Muscle of leg (tissue), 16 donors: ENCODE measurements at places on chromosomes 16 and 17. TPM values are rescaled to one million over a fixed set of nuclear protein-coding genes. Genes with fewer than 3 reads are reported as not detected.
A peak's percentile ranks its signal among the peaks of the same experiment; 100 is the strongest.

DNA sequence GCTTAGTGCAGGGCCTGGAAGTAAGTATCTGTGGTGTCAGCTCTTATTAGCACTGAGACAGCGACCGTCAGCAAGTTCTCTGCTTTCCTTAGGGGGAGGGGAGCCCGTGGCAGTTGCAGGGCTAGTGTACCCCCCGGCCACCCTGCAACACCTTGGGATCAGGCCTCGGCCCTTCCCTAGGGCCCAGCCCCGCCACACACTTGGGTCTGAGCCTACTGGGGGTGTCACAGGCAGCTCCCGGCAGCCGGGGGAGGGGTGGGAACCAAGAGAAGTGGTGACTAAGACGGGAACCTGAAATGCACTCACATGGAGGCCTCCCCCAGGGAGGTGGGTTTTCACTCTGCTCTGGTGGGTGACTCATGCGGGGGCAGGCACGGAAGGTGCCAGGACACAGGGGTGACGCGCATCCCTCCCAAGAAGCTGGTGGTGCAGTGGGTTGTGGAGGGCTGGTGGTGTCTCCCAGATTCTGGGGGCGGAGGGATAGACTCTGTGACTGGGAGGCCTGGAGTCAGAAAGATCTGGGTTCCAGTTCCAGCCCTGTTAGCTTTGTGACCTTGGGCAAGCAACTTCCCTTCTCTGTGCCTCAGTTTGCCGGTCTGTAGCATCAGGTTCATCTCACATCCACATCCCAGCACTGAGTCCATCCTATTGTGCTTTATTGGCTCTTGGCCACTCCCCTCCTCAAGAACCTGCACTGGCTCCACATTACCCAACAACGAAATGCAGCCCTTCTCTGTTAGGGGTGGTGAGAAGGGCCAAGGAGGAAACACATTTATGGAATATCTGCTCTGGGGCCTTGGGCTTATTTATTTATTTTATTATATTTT is 44.5 kb downstream of the LAT start:
- H3K36me3 ChIP-seq, result no peaks in the 10 kb centered on the region
- DNase-seq, result peak; percentile 34
- no peak overlapping the region for H3K4me3 ChIP-seq

DNA sequence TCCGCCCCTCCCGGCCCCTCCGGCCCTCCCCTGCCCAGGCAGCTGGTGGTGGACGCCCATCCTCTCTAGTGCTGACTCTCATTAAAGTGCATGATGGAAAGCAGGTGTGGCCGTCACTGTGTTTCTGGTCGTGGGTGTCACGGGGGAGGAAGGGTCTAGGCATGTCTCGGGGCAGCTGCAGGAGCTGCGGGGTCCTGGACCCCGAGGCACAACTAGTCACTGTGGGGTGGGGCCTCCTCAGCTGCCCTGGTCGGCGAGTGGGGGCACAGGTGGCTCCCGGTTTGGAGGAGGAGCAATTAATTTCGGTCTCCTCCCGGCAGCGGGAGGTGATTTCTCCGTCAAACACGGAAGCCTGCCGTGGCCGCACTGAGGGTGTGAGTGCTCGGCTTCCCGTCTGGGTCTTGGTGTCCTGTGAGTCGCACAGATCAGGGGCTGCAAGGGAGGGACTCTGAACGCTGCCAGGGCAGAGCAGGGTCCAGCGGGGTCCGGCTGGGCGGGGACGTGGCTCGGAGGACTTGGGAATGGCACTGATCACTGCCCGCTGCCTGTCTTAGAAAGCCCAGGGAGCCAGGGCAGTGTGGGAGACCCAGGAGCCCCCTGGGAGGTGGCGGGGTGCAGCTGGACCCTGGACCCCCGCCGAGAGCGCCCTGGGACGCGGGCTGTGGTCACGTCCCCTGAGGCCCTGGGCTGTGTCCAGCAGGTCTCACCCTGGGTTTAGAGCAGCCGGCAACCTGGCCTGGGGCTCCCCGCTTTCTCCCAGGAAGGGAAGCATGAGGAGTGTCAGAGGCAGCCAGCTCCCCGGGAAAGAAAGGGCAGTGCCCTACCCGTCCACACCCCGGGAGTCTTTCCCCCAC is 3.3 kb downstream of the TPSD1 start:
- H3K36me3 ChIP-seq, result no peaks in the 10 kb centered on the region
- no peak overlapping the region for H3K27ac ChIP-seq
- H3K27me3 ChIP-seq, result peaks cover 57% of the 10 kb centered on the region
- H3K4me3 ChIP-seq, result no peak overlapping the region

GRCh38 chr16:84498223-84498610 is 6.2 kb downstream of the MEAK7 start:
- H3K4me3 ChIP-seq, result no peak overlapping the region
- H3K4me1 ChIP-seq, result no peaks in the 10 kb centered on the region
- no peak overlapping the region for H3K27ac ChIP-seq
- H3K36me3 ChIP-seq, result peaks cover 48% of the 10 kb centered on the region

GRCh38 chr16:78505036-78505435 is 405.6 kb downstream of the WWOX start:
- peak; percentile 80 for DNase-seq
- H3K27ac ChIP-seq, result peak overlapping the region; percentile 92
- no peak overlapping the region for H3K4me3 ChIP-seq
- no peaks in the 10 kb centered on the region for H3K27me3 ChIP-seq
- H3K36me3 ChIP-seq, result no peaks in the 10 kb centered on the region

GRCh38 chr16:19980632-19981265 is 92.9 kb downstream of the GPR139 start:
- no peak for DNase-seq
- no peak overlapping the region for H3K27ac ChIP-seq
- H3K36me3 ChIP-seq, result no peaks in the 10 kb centered on the region

DNA sequence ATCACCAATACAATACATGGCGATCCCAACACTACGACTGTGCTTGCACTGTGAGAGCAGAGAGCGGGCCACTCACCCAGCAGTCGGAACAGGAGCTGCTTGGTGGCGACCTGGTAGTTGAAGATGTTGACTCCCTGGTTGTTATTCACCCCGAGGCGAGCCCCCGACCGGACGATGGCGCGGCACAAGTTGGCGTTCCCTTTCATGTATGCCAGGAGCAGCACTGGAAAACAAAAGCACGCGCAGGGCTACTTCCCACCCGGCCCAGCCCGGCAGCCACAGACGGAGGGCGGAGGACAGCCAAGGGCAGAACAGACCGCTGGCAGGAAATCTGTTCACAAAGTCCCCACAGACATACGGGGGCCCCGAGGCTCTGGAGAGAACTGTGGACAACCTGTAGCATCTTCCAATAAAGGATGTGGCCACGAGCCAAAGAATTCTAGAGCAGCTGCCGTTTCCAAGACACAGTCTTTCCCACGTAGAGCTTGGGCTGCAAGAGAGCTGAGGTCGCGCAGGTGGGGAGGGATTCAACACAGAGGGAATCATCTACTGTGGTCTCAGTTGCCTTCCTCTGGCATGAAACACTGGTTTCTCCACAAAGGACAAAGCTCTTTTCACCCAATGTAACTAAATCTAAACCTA is 27.8 kb downstream of the CYB5D2 start:
- H3K4me1 ChIP-seq, result no peaks in the 10 kb centered on the region
- no peaks in the 10 kb centered on the region for H3K27me3 ChIP-seq
- no peak overlapping the region for H3K4me3 ChIP-seq
- peak; percentile 19 for DNase-seq
- H3K36me3 ChIP-seq, result peaks cover 89% of the 10 kb centered on the region

GRCh38 chr16:71853413-71853812 is 7.6 kb downstream of the ATXN1L start:
- DNase-seq, result no peak
- no peak overlapping the region for H3K4me3 ChIP-seq
- peaks cover 65% of the 10 kb centered on the region for H3K36me3 ChIP-seq
- no peaks in the 10 kb centered on the region for H3K27me3 ChIP-seq

GRCh38 chr16:75112734-75113491 is 3.7 kb downstream of the LDHD start:
- H3K27ac ChIP-seq, result peak overlapping the region; percentile 29
- peak; percentile 49 for DNase-seq
- H3K4me3 ChIP-seq, result no peak overlapping the region

DNA sequence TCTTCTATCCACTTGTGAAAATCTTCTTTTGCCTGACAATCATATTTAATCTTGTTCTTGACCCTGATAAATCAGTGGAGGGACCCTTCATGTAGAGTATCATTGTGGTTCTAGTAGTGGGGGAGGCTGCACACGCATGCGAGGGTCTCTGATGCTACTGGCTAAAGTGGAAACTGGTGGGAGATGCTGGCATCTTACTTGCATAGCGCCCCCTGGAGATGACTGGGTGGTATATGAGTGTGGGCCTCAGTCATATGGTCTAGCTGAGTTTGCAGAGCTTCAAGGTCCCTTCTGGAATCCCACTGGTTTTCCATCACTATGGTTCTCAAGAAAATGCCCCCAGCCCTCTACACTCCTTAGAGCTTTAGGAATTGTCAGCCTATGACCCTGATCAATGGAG is 236.4 kb upstream of the AXIN2 start:
- H3K27me3 ChIP-seq, result no peaks in the 10 kb centered on the region
- H3K4me3 ChIP-seq, result no peak overlapping the region
- no peak overlapping the region for H3K27ac ChIP-seq
- H3K36me3 ChIP-seq, result no peaks in the 10 kb centered on the region
- H3K4me1 ChIP-seq, result no peaks in the 10 kb centered on the region
- DNase-seq, result no peak

DNA sequence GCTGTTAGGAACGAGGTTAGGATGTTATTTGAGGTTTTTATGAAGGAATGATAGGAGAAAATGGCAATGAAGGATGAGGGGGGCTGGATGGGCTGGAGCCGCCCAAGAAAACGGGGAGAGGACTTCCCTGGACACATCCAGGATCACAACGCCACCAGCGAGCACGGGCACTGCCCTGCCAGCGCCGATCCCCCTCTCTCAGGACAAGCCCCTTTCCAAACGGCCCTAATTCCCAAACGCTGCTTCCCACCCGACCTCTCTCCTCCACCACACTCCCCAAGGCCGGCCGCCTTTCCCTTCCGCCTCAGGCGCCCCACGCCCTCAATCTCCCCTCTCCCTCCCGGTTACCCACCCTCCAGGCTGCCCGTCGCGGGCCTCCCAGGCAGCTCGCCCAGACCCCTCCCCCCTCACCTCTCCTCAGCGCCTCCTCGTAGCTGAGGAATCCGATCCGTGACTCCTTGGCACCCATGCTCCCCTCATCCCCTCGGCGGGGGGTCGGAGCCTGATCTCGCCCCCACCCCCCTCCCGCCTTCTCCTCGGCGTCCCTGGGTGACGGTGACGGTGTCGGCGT is 377 bp downstream of the USP32 start:
- H3K36me3 ChIP-seq, result no peaks in the 10 kb centered on the region
- peak overlapping the region; percentile 95 for H3K27ac ChIP-seq
- peak overlapping the region; percentile 90 for H3K4me3 ChIP-seq
- H3K4me1 ChIP-seq, result peaks cover 11% of the 10 kb centered on the region
- DNase-seq, result no peak
- H3K27me3 ChIP-seq, result no peaks in the 10 kb centered on the region

GRCh38 chr17:68512960-68513474 is 787 bp downstream of the PRKAR1A start:
- DNase-seq, result peak; percentile 85
- peak overlapping the region; percentile 100 for H3K27ac ChIP-seq
- H3K36me3 ChIP-seq, result peaks cover 12% of the 10 kb centered on the region

DNA sequence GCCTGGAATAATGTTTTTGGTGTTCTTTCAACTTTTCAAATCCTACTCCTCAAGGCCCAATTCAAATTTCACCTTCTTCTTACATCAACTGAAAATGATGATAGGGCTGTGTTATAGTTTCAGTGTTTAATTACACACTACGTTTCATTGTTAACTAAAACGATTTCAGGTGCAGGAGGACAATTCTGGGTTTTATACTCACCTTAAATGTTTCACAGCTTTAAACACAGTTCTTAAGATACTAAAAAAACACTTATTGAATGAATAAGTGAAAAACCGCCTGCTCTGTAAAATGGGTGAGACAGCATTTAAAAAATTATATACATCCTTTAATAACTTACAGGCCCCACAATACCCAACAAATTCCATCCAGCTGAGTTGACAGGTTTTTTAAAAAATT is 6.2 kb upstream of the MPHOSPH6 start:
- no peaks in the 10 kb centered on the region for H3K36me3 ChIP-seq
- no peaks in the 10 kb centered on the region for H3K4me1 ChIP-seq
- H3K27me3 ChIP-seq, result peaks cover 18% of the 10 kb centered on the region
- DNase-seq, result peak; percentile 17

DNA sequence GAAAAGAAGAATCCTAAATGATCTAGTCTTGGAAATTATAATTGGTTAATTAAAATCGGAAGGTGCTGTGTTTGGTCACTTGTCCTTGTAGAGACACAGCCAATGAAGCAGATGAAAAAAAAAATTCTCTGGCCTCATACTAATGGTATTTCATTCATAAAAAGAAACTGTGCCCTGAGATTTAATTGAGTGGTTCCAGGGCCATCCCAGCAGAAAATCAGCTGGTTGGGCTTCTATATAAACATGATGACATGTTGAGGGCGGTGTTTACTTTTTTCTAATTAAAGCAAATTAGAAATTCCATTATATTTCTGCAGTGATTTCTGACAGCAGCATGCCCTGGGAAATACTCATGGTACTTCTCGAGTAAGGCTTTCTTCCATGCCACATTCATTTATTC is 191.9 kb upstream of the KCNJ16 start:
- no peak overlapping the region for H3K27ac ChIP-seq
- H3K4me1 ChIP-seq, result no peaks in the 10 kb centered on the region

- H3K27me3 ChIP-seq, result no peaks in the 10 kb centered on the region
- no peaks in the 10 kb centered on the region for H3K36me3 ChIP-seq
- no peak overlapping the region for H3K27ac ChIP-seq
- H3K4me1 ChIP-seq, result peaks cover 16% of the 10 kb centered on the region
- no peak overlapping the region for H3K4me3 ChIP-seq
Observed at GRCh38 chr17:69470702-69471101, 56.2 kb downstream of the MAP2K6 start.

Gene PARN
- 13.6 TPM for total RNA-seq

Gene MYL11
- 10,279 TPM for total RNA-seq

Gene WSCD1
- total RNA-seq, result 36.8 TPM

Gene KRTAP1-1
- not detected for total RNA-seq

Gene IL34
- 10.2 TPM for total RNA-seq

Gene PRRT2
- total RNA-seq, result 8.3 TPM

Gene SLFN14
- total RNA-seq, result 0.22 TPM

Gene ACAP1
- 12.1 TPM for total RNA-seq

Gene CAPNS2
- 0.62 TPM for total RNA-seq

Gene SLC38A8
- not detected for total RNA-seq

Gene SECTM1
- 5.3 TPM for total RNA-seq
